Caco-2 (cell line): ENCODE measurements at places on chromosomes 4 and X. TPM values are rescaled to one million over a fixed set of nuclear protein-coding genes. Genes with fewer than 3 reads are reported as not detected.

DNA sequence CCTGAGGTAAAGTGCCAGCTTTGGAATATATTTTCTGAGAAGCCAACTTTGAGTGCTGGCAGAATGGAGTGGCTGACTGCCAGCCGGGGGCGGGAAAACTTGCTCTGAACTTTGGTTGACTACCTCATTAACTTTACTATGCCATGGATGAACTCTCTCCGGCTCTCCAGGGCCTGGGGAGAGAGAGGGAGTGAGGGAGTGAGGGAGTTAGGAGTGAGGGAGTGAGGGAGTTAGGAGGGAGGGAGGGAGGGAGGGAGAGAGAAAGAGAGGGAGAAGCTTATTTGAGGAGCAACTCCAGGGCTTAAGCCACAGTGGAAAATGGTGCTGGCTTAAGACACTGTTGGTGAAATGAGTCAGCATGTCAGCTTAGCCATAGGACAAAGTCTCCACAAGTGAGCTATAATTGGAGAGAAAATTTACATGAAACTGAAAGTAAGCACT, 280.9 kb upstream of the RPS6KA3 start:
- no peak for DNase-seq

GRCh38 chr4:140533951-140534480, 10.0 kb downstream of the ELMOD2 start:
- no peak for DNase-seq

- no peak for DNase-seq
Observed at GRCh38 chr4:73335679-73336078, 68.4 kb upstream of the ALB start.

Gene MMRN1
- not detected in 2 replicates for total RNA-seq
